ENCODE measurements at places on chromosomes 6 and 20.

DNA sequence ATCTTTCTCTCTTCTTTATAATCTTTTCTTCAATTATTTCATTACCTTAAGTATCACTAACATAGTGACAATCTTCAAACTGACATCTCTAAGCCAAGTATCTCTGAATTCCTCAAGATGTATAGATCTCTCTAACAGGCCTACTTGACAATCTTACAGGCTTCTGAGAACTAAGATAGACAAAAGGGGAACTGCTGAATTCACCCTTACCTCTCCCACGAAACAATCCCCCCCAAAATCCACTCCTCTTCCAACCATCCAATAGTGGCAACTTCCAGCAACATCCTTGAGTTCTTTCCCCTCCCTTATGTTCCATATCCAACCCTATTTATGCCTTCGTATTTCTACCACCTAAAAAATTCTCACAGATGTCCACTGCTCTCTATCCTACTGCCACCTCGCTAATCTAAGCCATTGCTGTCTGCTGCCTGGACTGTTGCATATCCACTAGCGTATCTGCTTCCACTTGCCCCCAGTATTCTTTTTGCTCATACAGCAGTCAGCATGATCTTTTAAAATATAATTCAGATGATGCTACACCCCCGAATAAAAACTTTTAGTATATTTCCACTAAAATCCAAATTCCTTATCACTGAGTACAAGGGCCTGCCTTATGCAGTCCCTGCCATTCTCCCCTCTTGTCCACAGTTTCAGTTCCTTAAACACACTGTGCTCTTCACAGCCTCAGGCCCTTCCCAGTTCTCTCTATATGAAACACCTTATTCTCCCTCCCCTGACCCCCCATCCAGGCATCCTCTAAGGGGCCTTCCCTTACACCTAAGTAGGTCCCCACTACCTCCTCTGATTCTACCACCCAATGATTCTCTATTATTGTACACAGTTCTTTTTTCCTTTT lies 8.0 kb downstream of the REPS1 start:
- no peak for DNase-seq

DNA sequence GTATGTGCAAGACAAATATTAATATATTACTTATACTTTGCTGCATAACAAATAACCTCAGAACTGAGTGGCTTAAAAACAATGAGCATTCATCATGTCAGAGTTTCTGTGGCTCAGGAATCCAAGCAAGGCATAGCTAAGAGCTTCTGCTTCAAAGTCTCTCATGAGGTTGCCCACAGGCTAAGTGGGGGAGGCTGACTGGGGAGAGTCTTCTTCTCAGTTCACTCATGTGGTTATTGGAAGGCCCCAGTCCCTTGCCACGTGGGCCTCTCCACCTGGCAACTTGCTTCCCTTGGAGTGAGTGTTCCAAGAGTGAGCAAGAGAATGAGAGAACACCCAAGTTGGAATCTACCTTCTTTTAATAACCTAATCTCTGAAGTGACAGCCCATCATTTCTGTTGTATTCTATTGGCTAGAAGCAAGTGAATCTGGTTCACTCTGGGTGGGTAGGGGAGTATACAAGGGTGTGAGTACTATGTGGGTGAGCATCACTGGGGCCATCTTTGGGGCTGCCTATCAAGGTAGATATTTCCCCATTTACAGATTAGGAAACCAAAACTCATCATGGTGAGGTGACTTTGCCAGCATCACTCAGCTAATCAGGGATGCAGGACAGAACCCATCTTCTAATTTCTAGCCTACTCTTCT lies 36.0 kb downstream of the DNAH8 start:
- DNase-seq: no peak

GRCh38 chr6:150503586-150504339 lies 95.9 kb upstream of the PLEKHG1 start:
- DNase-seq: no peak

GRCh38 chr20:17557675-17558006 lies 12.2 kb upstream of the DSTN start:
- DNase-seq: no peak

GRCh38 chr20:38208523-38208922 lies 43.5 kb upstream of the TGM2 start:
- DNase-seq: no peak

DNA sequence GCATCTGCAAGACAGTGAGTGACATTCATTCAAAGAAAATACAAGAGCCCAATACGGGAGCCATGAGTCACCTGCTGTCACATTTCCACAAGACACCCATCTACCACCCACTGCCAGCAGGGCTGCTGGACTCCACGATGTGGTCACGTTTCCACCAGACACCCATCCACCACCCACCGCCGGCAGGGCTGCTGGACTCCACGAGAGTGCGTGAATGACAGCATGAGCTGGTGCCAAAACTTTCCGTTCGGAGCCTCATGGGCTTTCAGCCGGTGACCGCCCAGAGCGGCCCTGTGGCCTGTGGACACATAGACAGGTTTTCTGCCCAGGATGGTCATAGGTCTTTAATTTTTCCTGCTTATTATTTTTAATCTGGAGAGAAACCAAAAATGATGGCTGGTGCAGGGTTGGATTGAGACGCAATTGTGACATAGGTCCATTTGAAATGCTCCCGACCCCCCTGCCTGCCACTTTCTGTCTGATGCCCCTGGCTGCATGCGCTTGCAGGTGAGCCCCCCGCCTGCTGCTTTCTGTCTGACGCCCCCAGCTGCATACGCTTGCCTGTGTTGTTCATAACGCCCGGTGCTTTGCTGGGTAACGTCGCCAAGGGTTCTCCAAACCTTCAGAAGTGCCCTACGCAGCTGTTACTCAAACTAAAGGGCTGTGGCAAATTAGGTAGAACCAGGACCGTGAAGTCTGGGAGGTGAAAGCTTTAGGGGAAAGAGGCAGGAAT lies 59.1 kb upstream of the SMOC2 start:
- DNase-seq: no peak

DNA sequence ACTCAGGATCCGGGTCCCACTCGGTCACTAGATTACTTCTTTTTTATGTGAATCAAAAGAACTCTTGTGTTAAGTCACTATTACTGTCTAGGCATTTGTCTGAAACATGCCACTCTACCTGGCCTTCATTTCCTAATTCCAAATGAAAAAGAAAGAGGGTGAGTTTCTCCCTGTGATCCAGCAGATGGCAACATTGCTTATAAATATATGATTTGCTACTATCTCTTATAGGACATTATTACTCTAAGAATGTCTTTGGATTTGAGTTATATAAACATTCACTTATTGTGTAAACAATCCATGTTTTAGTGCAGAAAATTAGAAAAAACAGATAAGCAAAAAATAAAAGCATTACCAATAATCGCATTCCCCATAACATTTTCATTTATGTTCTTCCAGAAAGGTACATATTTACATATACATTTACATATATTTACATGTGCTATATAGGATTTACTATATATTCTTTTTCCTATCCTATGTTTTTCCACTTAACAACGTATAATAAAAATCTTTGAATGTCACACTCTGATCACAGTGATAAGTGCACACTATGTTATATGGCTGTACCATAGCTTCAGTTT lies 66.9 kb downstream of the FAXC start:
- no peak for DNase-seq

DNA sequence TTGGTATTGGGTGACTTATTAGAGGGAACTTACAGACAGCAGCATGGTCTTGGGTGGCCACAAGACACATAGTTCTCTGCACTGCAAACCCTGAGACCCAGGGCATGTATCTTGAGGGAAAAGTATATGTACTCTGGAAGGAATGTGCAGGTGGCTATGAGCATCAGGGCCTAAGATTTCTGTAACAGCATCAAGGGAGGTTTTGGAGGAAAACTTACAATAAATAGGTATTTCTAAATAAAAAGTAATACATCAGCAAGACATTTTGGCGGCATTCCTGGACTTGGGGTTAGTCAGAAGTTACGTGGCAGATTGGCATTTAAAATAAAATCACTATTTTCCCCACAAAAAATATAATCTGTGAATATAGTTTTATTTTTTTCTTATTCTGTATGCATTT lies 8.0 kb upstream of the STX7 start:
- no peak for DNase-seq

- no peak for DNase-seq
These were observed 26.2 kb downstream of the ZKSCAN8 start for GRCh38 chr6:28167926-28168325.

DNA sequence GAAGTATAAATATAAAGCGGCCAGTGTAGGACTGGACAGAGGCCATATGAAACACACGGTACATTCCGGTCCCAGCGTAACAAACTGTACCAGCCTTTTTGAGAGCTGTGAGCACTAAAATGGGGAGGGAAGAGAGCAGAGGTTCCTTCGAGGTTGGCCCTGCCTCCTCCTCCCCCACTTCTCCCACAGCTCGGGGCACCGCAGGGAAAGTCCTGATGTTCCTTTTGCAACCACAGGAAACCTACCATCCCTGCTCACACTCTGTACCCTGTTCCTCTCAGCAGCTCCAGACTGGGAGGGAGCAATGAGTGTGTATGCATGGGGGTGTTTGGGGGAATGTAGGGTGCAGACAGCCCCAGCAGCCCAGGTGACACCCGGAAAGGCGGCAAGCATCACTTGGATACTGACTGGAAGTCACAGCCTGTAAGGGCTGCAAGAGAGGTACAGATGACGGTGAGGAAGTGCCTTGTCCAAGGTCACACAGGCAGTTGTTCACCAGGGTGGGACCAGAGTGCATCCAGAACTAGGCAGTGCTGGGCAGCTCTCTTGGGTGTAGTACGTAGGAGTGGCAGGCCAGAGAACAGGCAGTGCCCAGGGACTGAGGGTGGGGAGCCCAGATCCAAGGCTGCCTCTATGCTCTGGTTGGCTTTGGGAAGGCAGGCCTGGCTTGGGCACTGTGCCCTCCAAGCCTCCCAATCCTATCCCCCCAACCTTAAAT lies 11.0 kb upstream of the ARMC12 start:
- no peak for DNase-seq

- DNase-seq: no peak
These were observed 16.9 kb downstream of the USP49 start for GRCh38 chr6:41878246-41878645.

DNA sequence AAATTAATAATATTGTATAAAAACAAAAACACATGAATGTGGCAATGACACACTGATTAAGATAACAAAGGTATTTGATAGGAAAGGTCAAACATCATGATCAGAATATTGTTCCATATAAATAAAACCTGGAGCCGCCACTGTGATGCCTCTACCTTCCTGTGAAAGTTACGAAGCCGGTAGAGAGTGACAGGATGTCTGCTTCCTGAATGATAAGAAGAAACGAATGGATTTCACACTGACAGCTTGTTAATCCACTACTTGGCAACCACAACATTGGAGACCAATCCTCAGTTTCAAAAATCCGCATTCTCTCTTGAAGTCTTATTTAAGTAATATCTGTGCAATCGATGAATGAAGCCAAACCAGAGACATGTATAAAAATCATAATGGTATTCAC lies 315.1 kb downstream of the HDGFL1 start:
- no peak for DNase-seq

DNA sequence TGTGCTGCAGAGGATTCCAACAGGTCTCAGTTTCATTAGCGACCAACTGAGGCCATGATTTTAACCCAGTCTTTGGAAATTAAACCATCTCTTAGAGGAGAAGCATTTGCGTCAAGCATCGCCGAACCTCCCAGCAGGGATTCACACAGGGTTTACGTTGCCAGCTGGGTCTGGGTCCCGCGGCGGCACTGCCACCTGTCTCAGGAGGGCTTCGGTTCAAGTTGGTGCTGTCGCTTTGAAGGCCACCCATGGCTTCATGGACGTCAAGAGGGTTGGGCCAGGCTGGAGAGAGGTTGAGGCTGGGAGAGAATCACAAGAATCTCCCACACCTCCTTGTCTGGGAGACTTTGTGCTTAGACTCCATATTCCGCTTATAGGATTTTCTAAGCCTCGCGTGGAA lies 43.0 kb upstream of the FRMD1 start:
- DNase-seq: no peak

GRCh38 chr6:79874531-79875134 lies 72.7 kb downstream of the ELOVL4 start:
- DNase-seq: no peak

GRCh38 chr6:129475477-129476247 lies 234.3 kb downstream of the ARHGAP18 start:
- no peak for DNase-seq

GRCh38 chr6:137952247-137952646 lies 85.2 kb downstream of the TNFAIP3 start:
- DNase-seq: no peak

DNA sequence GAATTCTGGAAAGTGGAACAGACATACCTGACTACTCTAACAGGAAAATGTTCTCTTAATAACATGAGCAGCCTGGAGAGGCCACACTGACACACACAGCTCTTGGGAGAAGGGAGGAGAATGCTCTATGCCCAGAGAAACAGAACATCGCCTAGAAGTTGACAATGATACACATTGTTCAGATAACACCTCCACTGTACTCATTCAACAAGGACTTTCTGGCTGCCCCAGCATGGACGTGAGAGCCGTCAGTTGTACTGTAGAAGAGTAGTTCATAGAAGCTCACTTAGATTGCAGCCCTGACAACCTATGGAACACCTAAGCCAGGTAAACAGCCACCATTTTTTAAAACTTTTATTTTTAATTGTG lies 28.9 kb downstream of the BMP7 start:
- no peak for DNase-seq

GRCh38 chr20:35108921-35109320 lies 16.3 kb upstream of the TRPC4AP start:
- no peak for DNase-seq

GRCh38 chr20:33812152-33812849 lies 1.2 kb downstream of the CHMP4B start:
- no peak for DNase-seq

DNA sequence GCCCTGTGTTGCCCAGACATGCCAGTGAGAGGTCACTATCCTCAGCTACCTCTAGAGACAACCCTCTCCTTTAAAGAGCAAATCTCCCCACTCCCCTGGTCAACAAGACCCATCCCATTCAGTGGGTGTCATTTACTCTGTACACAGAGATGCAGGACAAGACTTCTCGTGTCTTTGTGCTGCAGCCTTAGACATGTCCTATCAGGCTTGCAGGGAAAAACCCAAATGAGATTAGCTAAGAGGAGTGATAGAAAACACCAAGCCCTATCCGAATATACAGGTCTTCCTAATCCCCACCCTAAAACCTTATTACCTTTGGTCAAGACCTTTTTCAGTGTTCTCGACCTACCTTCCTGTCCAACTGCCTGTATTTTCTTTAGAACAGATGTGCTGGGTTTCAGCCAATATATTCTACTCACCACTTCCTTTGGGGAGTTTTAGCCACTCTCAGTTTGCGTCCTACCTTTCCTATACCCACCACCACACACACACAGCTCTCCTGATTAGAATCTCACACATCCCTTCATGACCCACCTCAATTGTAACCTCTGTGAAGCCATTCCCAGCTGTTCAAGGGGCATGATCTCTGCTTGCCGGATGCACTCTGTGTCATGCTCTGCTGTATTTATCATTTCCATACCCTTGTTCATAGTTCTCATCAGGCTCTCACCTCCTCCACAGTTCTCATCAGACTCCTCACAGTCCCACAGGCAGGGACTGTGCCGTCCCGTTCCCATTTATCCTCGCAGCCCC lies 39.7 kb downstream of the TRAM2 start:
- DNase-seq: no peak

DNA sequence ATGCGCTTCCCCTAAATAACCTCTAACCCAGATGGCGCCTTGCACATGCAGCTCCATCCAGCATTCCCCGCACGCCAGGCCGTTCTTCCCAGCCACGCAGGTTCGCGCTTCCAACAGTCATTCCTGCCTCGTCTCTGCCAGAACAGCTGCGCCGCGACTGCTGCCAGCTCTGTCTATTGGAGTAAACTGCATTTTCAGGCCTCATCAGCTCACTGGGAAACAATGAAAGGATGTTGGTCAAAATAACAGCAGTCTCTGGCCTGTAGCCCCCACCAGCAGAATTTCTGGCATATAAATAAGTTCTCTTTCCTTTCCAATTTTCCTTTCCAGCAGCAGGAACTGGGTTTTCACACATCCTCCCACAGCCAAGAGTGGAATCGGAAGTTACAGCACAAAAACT lies 14.6 kb downstream of the NRSN1 start:
- no peak for DNase-seq
